ENCODE measurements at places on chromosomes 2 and 18.
A peak's percentile ranks its signal among the peaks of the same experiment; 100 is the strongest.

GRCh38 chr2:48715042-48715899 is 40.3 kb downstream of the LHCGR start:
- DNase-seq, result no peak

GRCh38 chr2:148567716-148568115 is 76.8 kb upstream of the EPC2 start:
- no peak for DNase-seq

DNA sequence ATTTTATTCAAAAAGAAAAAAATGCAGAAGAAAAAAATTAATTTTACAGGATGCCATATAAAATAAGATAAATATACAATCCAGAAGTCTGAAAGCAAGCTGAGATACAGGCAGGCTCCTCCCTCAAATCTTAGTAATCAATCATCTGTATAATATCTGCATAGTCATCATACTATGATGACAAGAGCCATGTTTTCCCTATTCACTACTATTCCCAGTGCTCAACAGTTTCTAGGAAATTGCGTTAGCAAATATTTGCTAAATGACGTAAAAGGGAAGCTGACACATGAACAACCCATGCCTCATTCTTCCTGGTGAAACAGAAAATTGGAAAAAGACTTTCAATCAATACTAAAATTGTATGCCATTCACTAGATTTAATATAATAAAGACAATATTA is 793.2 kb downstream of the SUCLG1 start:
- DNase-seq, result peak; percentile 6

- no peak for DNase-seq
Measured at GRCh38 chr2:71940695-71941094, 207.0 kb downstream of the CYP26B1 start.

- DNase-seq, result no peak
Measured at GRCh38 chr2:128276878-128277675, 41.6 kb downstream of the HS6ST1 start.

- no peak for DNase-seq
Measured at GRCh38 chr2:116879650-116880160, 934.8 kb upstream of the DDX18 start.

DNA sequence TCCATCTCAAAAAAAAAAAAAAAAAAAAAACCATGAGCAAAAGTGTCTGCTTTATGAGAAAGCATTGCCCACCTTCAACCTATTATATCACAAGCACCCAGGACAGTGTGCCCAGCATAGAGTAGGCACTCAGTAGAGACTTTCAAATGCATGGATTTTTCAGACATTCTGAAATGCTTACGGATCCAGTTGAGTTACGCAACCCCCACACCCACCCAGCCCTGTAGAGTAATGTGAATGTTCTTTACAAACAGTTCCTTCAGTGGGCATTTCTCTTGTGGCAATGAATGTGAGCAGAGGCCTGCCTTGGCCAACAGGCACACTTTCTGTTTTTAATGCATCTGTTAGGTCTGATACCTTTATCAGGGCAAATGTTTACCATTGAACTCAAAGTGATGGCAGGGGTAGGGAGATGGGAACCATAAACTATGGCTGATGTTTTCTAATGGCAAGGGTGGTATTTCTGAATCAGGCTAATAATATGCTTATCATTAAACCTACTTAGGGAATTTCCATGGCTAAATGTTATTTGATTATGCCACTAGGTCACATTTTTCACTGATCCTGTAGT is 65.0 kb upstream of the RPL31 start:
- DNase-seq, result no peak

DNA sequence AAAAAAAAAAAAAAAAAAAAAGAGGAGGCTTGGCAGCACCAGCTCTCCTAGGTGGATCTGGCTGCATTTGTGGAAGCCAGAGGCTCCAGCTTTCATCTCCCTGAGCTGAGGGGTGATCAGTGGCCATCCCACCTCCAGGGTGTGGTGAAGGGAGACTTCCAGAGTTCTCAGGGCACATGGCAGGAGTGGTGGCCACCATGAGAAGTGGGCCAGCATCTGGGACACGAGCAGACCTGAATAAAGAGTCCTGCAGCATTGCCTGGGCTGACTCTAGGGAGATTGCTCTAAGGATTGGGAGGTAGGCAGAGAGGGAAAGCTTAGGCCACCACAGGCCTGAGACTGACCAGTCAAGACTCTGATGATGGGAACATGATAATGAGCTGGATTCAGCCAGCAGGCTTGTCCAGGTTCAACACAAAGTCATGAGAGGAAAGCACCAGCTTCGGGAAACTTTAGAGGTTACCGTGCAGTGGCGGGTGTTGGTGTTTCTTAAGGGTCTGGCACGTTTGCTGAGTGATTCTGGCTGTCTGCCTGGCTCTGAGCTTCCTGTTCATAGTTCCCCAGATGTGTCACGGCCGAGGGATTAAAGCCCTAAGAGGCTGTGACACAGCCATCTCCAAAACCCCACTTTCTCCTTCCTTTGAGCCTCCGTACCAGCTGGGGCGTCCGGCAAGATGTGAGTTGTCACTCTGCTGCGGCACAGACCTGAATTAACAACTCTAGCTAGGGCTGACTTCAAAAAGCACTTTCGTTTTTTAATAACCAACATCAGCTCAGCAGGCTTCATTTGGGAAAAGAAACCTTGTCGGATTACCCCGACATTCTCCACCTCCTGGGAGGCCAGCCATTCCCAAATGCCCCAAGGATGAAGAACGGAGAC is 38.3 kb upstream of the IL1R1 start:
- DNase-seq, result peak; percentile 90

- DNase-seq, result no peak
Measured at GRCh38 chr2:9710311-9710710, 79.5 kb upstream of the YWHAQ start.

DNA sequence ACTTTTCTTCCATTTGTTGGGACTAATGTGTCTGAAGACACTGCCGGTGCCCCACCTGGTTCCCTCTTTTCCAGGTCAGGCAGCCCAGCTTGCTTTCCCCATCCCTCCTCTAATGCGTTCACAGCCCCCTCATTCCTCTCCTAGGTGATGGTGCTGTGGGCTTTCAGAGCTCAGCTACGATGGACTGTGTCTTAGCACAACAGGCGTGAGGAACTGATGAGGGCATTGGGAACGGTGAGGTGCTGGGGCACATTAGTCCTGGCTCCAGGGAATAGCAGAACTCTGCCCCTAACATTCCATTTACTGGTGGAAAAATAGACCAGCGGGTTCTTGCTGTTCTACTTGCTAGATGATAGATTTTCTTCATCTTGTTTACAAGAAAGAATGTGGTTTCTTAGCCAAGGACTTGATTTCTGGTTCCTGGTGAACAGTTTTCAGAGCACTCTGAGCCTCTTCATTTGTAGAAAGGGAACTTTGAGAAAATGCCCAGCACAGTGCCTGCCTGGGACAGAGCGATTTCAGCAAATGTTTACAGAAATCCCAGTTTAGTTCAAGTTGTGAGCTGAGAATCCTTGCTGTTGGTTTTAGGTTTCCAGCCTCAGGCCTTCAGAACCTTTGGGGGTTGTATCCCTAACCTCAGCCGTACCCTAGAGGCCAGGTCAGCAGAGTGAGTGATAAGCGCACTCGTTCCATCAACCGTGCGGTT is 42.5 kb downstream of the LDLRAD4 start:
- no peak for DNase-seq

GRCh38 chr2:231965102-231965501 is 3.6 kb downstream of the DIS3L2 start:
- DNase-seq, result no peak

DNA sequence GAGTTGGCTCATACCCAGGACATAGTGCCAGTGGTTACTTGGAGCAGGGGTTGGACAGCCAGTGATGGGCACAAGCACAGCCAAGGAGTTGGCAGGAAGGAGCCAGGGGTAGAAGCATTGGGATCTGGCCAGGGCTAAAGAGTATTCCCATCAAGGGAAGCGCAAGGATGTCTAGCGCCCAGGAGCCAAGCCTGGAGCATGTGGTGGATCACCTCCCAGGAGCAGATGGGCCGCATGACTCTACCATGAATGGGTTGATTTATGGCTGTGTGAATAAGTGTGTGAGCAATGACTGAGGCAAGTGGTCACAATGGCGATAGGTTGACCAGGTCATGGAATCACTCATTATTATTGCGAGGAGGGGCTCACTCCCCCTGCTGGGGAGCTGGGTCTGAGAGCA is 111.1 kb downstream of the FHOD3 start:
- DNase-seq, result no peak
